Gastroesophageal sphincter (tissue), 4 donors: ENCODE measurements at places on chromosomes 11 and 22.
A peak's percentile ranks its signal among the peaks of the same experiment; 100 is the strongest.

- peak; percentile 22 for ATAC-seq
These were observed 33.0 kb upstream of the PITPNB start for GRCh38 chr22:27952091-27952490.

GRCh38 chr11:102144357-102145355, 34.4 kb downstream of the YAP1 start:
- ATAC-seq: peak; percentile 60

DNA sequence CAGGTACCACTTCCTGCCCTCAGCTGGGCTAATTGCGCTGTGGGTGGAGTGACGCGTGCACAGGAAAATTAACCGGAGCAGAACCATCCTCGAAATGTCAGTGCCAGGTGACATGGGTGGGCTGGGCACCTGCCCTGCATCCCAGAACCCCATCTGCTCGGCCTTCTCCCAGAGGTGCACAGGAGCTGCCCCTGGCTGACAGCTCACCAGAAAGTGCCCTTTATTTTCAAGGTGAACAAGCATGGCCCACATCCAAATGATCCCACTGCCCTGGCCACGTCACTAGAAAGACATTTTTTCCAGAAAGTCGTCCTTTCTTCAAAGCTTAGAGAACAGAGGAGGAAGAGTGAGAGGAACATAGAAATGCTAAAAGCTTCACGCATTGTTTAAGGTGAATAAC, 4.1 kb upstream of the ELFN2 start:
- no peak for ATAC-seq

- ATAC-seq: no peak
These were observed 174.0 kb downstream of the TBC1D22A start for GRCh38 chr22:46936378-46936903.

GRCh38 chr11:20116825-20117224, 43.5 kb downstream of the DBX1 start:
- ATAC-seq: no peak

GRCh38 chr11:110497231-110497978, 67.7 kb downstream of the FDX1 start:
- ATAC-seq: peak; percentile 86

- ATAC-seq: no peak
These were observed 110.9 kb upstream of the B3GAT1 start for GRCh38 chr11:134522782-134523570.

- ATAC-seq: no peak
These were observed 89.0 kb downstream of the MICAL2 start for GRCh38 chr11:12199231-12199948.

GRCh38 chr11:76690736-76691135, 20.2 kb upstream of the LRRC32 start:
- no peak for ATAC-seq

- ATAC-seq: no peak
These were observed 2350.4 kb upstream of the RAG2 start for GRCh38 chr11:38948392-38948791.

DNA sequence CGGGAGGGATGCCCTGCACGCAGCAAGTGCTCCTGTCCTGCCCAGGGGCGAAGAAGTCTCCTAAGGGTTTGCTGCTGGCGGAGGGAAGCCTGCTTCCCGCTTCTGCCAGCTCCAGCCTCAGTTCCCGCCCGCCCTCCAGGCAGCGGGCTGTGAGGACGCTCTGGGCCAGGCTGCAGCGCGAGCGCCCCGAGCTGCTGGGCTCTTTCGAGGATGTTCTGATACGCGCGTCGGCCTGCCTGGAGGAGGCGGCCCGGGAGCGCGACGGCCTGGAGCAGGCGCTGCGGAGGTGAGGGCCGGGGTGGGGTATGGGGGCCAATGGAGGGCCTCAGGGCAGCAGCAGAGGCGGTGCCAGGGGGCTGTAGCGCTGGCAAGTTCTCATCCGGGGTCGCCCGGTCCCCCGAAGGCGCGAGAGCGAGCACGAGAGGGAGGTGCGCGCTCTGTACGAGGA, 2.2 kb downstream of the CRACR2B start:
- ATAC-seq: no peak

DNA sequence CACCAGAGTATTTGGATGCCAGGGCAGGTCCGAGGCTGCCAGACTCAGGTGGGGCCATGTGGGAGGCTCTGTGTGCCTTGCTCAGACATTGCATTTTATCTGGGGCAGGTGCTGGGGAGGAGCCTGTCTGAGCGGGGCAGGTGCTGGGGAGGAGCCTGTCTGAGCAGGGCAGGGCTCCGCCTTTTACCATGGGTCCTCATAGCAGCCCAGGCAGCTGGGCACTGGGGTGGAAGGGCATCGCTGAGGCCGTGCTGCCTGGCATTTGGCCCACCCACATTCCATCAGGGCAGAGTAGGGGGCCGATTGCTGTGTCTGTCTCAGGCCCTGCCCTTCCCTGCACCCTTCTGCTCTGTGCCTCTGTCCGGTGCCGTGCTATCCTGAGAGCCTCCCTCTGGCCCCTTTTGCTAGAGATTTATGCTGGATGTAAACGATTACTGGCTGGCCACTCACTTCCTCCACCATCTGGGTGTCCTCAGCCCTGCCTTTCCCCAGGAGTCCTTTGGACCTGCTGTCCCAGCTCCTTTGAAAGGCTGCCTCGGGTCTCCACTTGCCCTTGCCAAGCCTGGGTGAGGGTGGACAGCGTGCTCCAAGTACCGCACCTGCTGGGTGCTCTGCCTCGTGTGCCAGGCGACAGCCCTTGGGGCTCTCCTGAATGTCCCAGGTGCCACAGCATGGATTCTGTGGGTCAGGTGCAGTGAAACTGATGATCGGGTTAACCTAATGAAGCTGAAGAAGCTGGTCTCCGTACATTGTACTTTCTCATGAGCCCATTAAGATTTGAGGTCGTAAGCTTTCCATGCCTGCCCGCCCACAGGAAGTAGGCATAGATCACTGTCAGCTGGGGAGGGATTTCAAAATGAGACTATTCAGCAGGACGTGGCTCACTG, 281.6 kb downstream of the TBC1D22A start:
- no peak for ATAC-seq

- ATAC-seq: no peak
These were observed 32.7 kb downstream of the RIBC2 start for GRCh38 chr22:45446216-45446615.
